IPS-NIHi11 (cell line): ENCODE measurements at places on chromosomes 12 and 14.

GRCh38 chr12:50362671-50363070 lies 33.7 kb downstream of the FAM186A start:
- DNase-seq, result no peak

GRCh38 chr14:86990396-86990795 lies 1002.6 kb downstream of the GALC start:
- no peak for DNase-seq

DNA sequence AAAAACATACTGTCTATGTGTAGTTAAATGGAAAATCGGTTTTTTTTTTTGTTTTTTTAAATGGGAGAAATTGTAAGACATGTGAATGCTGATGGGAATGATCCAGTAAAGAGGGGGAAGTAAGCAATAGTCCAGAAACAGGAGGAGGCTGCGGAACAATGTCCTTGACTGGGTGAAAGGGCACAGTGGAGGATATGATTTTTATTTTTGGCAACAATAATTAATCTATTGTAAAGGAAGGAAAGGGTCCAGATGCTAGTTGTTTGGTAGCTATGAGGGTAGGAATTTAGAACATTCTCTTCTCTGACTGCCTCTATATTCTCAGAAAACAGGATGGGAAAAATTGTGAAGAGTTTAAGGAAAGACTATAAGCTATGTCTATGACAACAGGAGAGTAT lies 76.6 kb downstream of the RPL10L start:
- DNase-seq, result no peak

DNA sequence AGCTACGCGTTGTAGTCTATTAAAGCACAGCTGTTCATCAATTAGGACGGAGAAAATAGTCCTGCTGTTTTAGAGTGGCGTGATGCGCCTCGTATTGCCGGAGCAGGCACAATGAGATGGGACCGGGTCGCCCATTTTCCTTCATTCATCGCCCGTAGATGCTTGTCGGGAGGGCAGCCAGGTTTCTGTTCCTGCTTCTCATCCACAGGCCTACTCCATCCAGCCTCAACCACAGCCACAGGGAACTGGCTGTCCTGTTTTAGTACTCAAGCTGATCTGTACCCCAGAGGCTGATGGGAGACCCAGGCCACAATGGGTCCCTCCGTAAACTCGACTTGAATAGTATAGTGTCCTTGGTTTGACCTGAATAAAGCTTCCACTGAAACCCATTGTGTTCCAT lies 264.0 kb downstream of the VRK1 start:
- no peak for DNase-seq

DNA sequence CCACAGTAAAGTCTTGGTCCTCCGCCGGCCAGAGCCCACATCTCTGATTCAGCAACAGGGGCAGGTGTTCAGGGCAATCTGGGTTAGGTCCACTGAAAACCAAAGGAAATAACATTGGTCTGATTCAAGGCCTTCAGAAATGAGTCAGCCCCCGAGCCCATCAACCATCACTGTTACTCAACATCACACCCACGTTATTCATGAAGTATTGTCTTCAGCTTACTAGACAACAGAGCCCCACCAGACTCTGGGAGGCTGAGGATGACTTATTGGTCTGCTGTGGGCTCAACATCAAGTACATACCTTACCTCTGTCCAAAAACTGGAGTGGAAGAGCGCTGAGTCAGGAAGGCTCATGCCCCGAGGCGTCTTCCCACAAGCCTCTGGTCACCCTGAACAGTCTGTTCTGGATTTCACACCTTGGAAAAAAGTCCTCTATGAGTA lies 97.5 kb downstream of the ZFP36L1 start:
- no peak for DNase-seq

DNA sequence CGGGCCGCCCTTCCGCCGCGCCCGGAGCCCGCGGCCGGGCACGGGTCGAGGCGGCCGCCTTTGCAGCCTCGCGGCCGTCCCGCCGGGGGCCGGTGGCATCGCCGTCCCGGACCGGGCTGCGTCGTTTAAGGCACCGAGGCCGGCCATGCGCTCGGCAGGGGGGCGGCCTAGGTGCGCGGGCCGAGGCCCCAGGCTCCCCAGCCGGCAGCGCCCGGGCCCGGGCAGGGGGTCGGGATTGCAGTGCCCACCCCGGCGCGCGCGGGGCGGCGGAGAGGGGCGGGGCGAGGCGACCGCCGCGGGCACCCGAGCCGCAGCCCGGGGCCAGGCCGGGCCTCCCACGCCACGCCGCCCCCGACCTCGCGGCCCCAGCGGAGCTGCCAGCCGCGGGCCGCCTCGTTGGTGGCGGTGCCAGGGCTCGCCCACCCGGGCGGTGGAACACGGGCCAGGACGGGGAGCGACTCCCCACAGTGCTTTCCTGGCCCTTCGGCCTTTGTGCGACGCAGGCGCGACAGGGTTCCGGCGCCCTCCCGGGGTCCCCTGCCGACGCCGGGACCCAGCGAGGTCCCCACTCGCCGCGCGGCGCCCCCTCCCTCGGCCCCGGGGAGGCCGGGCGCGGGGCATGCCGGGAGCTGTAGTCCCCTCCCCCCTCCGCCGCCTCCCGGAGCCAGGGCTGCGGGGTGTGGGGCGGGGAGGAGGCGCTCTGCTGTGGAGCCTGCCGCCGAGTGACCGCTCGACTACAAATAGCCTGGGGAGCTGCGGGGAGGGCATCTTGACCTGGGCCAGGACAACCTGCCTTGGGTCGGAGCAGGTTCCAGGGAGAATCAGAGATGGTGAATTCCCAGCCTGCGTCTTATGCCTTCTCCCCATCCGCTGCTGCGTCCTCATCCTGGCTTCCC lies 769 bp downstream of the FKBP4 start:
- DNase-seq, result peak; percentile 94

DNA sequence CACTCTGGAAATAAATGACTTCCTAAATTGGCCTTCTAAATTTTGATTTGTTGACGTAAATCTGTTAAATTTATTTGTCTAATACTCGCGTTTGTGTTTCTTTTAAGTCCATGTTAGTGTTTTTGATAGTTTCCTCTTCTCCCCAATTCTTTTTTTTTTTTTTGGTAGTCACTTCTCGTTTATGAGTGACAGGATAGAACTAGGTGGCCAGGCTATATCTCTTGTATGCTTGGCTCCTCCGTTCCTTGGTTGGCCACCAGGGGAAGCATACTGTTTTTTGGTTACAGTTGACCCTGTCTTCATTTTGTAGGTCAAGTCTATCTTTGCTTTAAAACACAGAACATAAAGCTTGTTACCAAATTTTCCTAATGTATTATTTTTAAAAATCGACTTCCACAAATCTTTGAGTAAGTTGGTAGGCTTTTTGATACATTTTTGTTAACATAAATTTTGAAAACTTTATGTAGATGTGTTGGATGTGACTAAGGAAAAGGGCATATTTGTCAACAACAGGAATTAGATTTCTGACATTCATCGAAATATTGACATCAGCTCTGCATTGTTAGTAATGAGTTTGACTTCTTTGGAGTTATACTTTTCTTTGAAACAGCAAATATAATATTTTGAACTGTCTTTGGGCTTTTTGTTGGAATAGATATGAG lies 2.2 kb downstream of the RCOR1 start:
- DNase-seq, result peak; percentile 65

GRCh38 chr12:121297435-121297991 lies 1.0 kb upstream of the CAMKK2 start:
- no peak for DNase-seq

GRCh38 chr14:103121846-103122584 lies 1.2 kb upstream of the TNFAIP2 start:
- DNase-seq, result peak; percentile 56

- no peak for DNase-seq
Measured at GRCh38 chr12:3810016-3810370, 57.1 kb upstream of the CRACR2A start.

GRCh38 chr12:126042286-126042685 lies 977.1 kb downstream of the AACS start:
- no peak for DNase-seq

DNA sequence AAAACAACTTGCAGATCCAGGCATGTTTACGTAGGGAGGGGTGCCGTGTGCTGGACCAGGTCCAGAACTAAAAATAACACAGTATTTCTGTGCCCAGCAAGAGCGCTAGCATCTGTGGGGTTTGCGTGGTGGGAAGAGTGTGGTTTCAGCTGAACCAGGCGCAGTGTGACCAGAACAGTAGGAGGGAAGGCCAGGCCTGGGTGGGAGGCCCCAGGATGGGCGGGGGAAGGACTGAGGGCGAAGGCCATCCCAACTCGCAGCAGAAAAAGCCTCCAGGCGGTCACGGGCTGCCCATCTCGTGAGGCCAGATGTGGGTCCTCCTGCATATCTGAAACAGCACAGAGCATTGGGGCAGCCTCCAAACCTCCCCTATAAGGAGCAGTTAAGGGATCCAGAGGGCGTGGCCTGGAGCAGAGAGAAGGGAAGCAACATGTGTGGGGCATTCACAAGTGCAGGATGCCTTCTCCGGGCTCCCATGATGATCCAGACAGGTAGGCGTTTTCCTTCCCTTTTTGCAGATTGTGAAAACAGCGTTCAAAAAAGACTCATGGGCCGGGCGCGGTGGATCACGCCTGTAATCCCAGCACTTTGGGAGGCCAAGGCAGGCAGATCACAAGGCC lies 17.8 kb upstream of the CD9 start:
- DNase-seq, result no peak

- peak; percentile 31 for DNase-seq
Measured at GRCh38 chr14:20772650-20773049, 4.4 kb downstream of the EDDM3B start.

DNA sequence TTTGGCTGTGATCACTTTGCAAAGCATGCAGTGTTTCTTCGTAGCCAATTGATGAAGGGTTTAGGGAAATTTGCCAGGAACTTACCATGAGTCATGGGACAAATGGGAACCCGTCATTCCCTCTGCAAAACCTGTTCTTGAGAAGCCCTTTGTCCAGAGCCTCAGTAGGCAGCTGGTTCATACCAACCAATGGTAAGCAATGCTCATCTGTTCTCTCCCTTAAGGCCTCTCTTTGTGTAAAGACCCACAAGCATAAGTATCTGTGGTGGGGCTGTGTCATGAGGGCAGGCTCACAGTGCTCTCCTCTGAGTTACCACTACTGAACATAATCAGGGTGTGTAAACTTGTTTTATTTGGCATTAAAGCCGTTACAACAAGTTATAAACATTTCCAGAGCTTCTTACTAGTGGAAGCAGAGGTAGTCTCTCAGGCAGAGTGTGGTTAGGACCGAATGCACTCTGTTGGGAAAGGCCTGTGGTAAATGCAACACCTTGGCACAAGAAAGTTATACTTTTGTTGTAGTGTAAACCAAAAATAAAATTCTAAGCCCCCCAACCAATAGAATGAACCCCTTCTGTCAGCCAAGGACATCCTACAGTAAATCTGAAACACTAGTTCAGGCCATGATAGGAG lies 119.8 kb downstream of the SINHCAF start:
- DNase-seq, result peak; percentile 58

GRCh38 chr12:14696265-14696741 lies at the start of gene GUCY2C:
GUCY2C (minus strand) TSS chr12:14696599; CDS start chr12:14696448, 151 bp downstream.
- DNase-seq, result no peak

GRCh38 chr14:89237921-89238529 lies 179.0 kb downstream of the FOXN3 start:
- DNase-seq, result peak; percentile 41

DNA sequence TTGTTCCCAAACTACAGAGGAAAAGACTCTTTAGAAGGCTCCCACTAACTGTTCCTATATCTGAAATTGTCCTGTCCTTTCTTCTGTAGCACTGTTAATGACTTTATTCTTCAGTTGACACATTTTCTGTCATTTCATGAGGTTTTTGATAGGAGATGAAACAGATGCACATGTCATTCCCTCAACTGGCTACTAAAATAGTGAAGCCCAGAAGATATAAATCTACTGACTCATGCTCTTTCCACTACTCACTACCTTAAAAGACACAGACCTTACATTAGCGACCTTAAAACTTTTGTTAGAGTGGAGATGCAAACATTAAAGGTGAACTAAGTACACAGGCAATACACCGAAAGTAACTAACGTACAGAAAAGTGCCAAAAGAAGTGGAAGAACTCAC lies 59.5 kb upstream of the ANKS1B start:
- no peak for DNase-seq

DNA sequence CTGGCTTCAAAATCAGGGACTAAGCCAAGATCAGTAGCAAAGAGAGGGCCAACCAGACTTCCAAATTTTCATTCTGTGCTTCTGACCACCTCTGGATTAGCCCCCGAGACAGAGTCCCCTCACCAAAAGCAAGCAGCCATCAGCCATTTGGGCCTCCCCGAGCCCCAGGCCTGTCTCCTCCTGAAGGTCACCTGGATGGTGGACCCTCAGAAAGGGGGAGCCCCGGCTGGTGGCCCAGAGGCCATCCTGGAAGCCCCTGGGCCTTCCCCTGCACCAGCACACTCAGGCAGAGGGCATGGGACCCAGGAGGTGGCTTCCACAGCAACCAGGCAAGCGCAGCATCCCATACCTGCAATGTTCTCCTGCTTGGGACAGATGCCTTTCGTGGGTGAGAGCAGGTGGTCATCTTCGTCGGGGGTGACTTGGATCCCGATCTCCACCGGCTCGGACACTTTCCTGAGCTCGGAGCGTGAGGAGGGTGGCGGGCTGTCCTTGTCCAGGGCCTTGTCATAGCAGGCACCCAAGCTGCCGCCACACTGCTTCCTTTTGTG lies 14.8 kb downstream of the BCL11B start:
- DNase-seq, result no peak

DNA sequence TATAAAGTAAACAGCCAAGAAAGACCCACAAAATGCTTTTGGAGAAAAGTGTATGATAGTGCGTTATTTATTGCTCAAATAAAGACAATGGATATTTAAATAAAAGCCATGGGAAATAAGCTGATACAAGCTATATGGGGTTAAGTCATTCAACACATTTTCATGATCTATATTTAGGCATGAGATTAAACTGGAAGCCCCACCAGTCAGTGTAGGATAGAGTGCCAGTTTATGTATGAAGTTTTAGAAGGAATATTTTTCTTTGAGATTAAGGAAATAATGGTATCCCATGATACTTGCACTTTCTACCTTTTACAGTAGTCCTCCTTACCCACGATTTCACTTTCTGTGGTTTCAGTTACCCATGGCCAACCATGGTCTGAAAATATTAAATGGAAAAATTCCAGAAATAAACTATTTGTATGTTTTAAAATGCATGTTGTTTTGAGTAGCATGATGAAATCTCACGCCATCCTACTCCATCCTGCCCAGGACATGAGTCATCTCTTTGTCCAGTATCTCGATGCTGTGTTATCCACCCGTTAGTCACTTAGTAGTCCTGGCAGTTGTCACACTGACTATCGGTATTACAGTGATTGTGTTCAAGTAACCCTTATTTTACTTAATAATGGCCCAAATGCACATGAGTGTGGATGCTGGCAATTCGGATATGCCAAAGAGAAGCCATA lies 22.3 kb downstream of the SYT1 start:
- no peak for DNase-seq
